Lower lobe of right lung (tissue), 2 donors: ENCODE measurements at places on chromosomes 11 and 22. TPM values are rescaled to one million over a fixed set of nuclear protein-coding genes. Genes with fewer than 3 reads are reported as not detected.

- H3K27me3 ChIP-seq: no peaks in the 10 kb centered on the region
- H3K4me1 ChIP-seq: no peaks in the 10 kb centered on the region
- H3K4me3 ChIP-seq: no peak overlapping the region
- peak overlapping the region; percentile 37 for H3K27ac ChIP-seq
Measured at GRCh38 chr11:6674862-6675261, 8.3 kb downstream of the MRPL17 start.

- H3K27ac ChIP-seq: no peak overlapping the region
- no peak for DNase-seq
- H3K4me1 ChIP-seq: peaks cover 53% of the 10 kb centered on the region
- H3K4me3 ChIP-seq: no peak overlapping the region
Measured at GRCh38 chr22:42955087-42955635, 59.8 kb downstream of the PACSIN2 start.

DNA sequence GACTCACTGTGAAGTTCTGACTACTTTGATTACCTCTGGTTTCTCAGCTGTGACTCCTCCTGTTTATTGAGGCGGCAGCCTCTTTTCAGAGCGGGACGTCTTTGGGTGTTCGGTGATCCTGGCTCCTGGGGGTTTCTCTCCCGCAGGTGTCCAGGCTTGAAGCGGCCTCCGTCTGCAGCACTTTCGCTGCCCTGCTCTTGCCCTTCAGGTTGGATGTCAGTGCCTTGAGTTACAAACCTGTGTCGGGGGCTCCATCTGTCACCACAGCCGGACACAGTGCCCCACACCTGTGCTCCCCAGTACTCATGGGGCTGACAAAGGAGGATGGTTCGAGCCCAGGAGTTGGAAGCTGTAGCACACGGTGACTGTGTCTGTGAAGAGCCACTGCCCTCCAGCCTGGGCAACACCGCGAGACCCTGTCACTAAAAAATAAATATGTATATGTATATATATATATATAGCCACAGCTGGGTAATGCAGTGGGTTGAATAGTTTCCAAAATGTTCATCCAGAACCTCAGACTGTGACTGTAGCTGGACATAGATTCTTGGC lies 104.1 kb downstream of the BRD1 start:
- H3K4me1 ChIP-seq: peaks cover 12% of the 10 kb centered on the region
- peaks cover 54% of the 10 kb centered on the region for H3K27me3 ChIP-seq
- no peak overlapping the region for H3K4me3 ChIP-seq
- H3K27ac ChIP-seq: no peak overlapping the region

DNA sequence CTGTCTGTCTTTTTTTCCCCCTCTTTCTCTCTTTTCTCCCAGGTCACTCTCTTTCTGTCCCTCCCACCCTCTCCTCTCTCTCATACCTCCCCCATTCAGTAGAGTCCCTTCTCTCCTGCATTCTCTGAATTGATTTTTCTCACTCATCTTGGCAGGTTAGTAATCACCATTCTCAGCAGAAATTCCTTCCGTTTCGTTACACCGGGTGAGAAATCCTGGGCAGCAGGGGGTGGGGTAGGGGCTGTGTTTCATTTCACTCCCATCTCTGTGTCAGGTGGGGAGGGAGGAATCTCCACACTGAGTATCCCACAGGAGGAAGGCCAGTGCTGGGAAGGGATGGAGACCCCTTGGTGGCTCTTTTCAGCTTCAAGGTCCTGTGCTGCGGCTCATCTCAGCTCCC lies 253.5 kb downstream of the MIAT start:
- no peaks in the 10 kb centered on the region for H3K36me3 ChIP-seq
- H3K4me1 ChIP-seq: no peaks in the 10 kb centered on the region
- no peak overlapping the region for H3K4me3 ChIP-seq
- H3K27me3 ChIP-seq: no peaks in the 10 kb centered on the region
- DNase-seq: no peak
- no peak overlapping the region for H3K27ac ChIP-seq

GRCh38 chr11:117722082-117722481 lies 74.9 kb downstream of the DSCAML1 start:
- H3K27ac ChIP-seq: no peak overlapping the region
- H3K36me3 ChIP-seq: no peaks in the 10 kb centered on the region
- no peak for DNase-seq
- no peaks in the 10 kb centered on the region for H3K27me3 ChIP-seq

GRCh38 chr11:115679945-115680344 lies 175.7 kb upstream of the CADM1 start:
- H3K27ac ChIP-seq: no peak overlapping the region
- no peak overlapping the region for H3K4me3 ChIP-seq
- no peaks in the 10 kb centered on the region for H3K4me1 ChIP-seq
- no peaks in the 10 kb centered on the region for H3K27me3 ChIP-seq

DNA sequence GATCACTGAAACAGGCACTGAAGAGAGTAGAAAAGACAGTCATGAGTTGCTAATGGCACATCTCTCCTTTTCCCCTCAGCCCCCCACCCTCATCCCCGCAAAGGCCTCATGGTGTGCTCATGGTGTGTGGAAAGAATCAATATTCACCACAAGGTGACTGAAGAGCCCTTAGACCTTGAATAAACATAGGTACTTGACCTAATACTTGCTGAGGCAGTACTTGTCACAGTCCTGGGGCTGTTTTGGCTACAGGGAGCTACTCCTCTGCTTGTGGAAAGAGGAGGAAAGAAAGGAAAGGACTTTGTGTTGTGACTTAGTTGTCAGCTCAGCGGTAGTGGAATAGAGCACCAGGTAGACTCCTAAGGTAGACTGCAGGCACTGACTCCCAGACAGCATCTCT lies 537.8 kb upstream of the CCDC179 start:
- no peak overlapping the region for H3K4me3 ChIP-seq
- H3K27me3 ChIP-seq: no peaks in the 10 kb centered on the region
- H3K27ac ChIP-seq: no peak overlapping the region

- peak overlapping the region; percentile 53 for H3K27ac ChIP-seq
- peaks cover 11% of the 10 kb centered on the region for H3K36me3 ChIP-seq
- H3K4me3 ChIP-seq: peak overlapping the region; percentile 39
Measured at GRCh38 chr22:45212306-45212709, 28.4 kb downstream of the KIAA0930 start.

DNA sequence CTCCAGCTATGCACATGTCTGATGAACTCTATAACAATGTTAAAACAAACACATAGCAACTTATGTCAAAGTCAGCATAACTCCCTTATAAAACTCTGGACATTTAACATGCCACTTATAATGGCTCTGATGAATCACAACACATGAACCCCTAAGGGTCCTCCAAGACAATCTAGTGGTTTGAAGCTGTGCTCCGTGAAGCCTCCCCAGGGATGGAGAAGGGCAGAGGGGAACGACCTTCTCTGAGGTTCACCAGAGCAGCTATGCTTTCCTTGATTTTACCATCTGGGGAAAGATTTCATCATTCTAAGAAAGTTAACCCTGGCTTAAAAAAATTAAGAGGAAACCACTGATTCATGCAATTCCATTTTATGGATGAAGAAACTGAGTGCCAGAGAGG lies 84.4 kb downstream of the MPPED2 start:
- H3K36me3 ChIP-seq: no peaks in the 10 kb centered on the region
- no peak overlapping the region for H3K4me3 ChIP-seq
- no peak overlapping the region for H3K27ac ChIP-seq
- DNase-seq: no peak
- H3K27me3 ChIP-seq: no peaks in the 10 kb centered on the region

- peak overlapping the region; percentile 83 for H3K27ac ChIP-seq
- no peaks in the 10 kb centered on the region for H3K27me3 ChIP-seq
- H3K4me1 ChIP-seq: peaks cover 98% of the 10 kb centered on the region
Measured at GRCh38 chr11:64864473-64865285, 13.7 kb downstream of the EHD1 start.

DNA sequence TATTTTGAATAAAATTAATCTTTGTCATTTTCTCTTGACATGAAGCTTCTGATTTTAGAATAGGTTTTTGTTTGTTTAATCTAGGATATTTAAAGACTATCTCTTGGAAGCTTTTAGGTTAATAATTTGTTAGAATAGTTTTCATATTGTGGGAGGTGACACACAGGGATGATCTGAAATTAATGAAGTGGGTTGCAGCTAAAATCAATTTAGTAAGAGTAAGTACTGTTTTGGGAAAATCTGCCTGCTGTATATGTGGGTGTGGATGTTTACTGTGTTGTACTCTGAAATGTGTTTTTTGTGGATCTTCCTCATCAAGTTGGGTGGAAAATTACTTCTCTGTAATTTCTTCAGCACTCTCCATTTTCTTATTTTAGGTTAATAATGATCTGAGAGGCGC lies 67.3 kb downstream of the BID start:
- H3K4me3 ChIP-seq: peak overlapping the region; percentile 34
- H3K27ac ChIP-seq: peak overlapping the region; percentile 69
- H3K36me3 ChIP-seq: peaks cover 20% of the 10 kb centered on the region

DNA sequence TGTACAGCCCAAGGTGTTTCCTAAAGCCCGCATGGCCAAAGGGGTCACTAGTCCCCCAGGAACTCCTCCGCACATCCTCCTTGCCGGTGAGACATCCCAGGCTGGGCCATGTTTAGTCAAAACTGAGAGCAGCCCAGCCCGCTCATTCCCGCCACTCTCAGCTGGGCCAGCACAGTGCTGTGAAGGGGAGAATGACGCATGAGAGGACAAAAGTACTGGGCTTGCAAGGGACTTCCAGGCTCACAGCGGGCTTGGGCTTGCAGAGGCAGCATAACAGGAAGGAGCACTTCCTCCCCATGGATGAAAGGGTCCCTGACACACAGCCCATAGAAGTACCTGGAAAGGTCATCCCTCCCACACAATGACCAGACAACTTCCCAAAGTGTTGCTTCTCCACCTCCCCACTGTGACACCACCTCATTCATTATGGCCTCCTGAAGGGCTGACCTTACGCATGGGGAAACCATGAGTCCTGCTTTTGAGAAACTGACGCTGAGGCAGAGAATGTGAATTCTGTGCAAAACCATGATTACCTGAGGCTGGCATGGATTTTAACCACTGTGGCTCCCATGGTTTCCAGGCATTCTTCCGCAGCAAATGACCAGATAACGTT lies 19.1 kb downstream of the ETS1 start:
- H3K4me3 ChIP-seq: no peak overlapping the region
- no peaks in the 10 kb centered on the region for H3K36me3 ChIP-seq
- peak overlapping the region; percentile 24 for H3K27ac ChIP-seq

DNA sequence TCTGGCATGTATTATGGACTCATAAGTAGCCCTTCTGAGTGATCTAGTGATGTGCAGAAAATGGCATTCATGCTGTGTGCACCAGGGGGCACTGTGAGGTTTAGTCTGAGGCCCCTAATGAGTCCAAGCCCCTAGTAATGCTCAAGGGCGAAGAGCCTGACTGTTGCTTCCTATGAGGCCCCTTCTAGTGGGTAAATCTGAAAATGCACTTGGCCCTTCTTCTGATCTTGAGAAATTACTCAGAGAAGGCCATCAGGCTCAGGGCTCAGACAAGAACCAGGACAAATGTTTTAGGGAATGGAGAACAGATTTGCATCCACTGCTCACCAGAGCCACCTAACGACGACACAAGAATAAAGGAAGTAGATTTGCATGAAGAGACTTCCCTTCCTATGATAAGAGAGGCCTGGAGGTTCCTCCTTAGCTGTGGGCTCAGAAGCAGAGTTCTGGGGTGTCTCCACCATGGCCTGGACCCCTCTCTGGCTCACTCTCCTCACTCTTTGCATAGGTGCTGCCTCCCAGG lies 75.8 kb downstream of the GGTLC2 start:
- peak overlapping the region; percentile 59 for H3K27ac ChIP-seq
- H3K36me3 ChIP-seq: no peaks in the 10 kb centered on the region
- H3K27me3 ChIP-seq: no peaks in the 10 kb centered on the region
- DNase-seq: no peak

DNA sequence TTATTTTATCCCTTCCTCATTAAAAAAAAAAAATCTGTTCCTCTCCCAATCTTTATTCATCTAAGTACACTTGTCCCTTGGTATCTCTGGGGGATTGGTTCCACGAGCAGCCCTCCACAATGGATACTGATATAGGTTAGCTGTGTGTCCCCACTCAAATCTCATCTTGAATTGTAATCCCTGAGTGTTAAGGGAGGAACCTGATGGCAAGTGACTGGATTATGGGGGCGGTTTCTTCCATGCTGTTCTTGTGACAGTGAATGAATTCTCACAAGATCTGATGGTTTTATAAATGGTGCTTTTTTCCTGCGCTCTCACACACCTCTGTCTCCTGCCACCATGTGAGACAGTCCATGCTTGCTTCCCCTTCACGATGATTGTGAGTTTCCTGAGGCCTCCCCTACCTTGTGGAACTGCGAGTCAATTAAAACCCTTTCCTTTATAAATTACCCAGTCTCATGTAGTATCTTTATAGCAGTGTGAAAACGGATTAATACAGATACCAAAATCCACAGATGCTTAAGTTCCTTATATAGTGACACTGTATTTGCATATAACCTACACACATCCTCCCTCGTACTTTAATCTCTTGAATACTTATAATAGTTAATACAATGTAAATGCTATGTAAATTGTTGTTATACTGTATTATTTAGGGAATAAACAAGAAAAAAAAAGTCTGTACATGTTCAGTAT lies 62.0 kb downstream of the PACS1 start:
- peaks cover 8% of the 10 kb centered on the region for H3K4me1 ChIP-seq
- no peaks in the 10 kb centered on the region for H3K27me3 ChIP-seq
- H3K4me3 ChIP-seq: no peak overlapping the region
- no peak for DNase-seq
- H3K27ac ChIP-seq: no peak overlapping the region

- no peak for DNase-seq
- H3K4me1 ChIP-seq: peaks cover 47% of the 10 kb centered on the region
- H3K27me3 ChIP-seq: no peaks in the 10 kb centered on the region
- H3K27ac ChIP-seq: peak overlapping the region; percentile 94
- peak overlapping the region; percentile 89 for H3K4me3 ChIP-seq
Measured at GRCh38 chr22:40855071-40855978, 1.1 kb downstream of the ST13 start.

DNA sequence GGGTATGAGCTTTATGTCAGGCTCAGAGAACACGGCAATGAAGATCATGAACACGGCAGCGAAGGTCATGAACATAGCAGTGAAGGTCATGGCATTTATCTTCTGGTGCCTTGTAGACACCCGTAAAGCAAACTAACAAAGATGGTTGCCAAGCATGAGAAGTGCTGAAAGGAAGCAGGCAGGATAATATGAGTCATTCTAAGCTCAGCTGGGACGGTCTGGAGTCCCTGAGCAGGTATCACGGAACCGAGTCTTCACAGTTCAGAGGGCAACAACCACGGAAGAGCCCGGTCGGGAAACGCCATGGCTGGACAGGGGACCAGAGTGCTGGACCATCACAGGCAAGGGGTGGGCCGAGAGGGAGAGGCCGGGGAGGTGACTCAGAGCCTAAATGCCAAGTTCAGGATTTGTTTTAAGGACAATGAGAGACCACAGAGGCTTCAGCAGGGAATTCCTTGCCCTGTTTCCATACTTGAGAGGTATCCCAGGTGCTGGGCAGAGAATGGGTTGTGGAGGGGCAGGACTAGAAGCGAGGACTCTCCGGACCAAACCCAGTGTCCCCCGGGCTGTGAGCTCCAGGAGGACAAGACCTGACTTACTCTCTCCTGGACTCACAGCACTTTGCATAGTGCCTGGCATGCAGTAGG lies 13.1 kb upstream of the MS4A10 start:
- DNase-seq: peak; percentile 21
- H3K36me3 ChIP-seq: no peaks in the 10 kb centered on the region
- H3K27ac ChIP-seq: no peak overlapping the region

GRCh38 chr11:26131406-26131805 lies 200.5 kb upstream of the ANO3 start:
- H3K4me3 ChIP-seq: no peak overlapping the region
- no peak overlapping the region for H3K27ac ChIP-seq
- H3K27me3 ChIP-seq: no peaks in the 10 kb centered on the region

The SLC5A12 gene
- total RNA-seq: not detected

The TBC1D22A gene
- total RNA-seq: 34.1 TPM

The FGF3 gene
- total RNA-seq: not detected

The OR52H1 gene
- 0.35 TPM for total RNA-seq

The IGSF9B gene
- total RNA-seq: 5.5 TPM

The GRK2 gene
- total RNA-seq: 101 TPM
